ENCODE measurements at places on chromosomes 7 and 10.

GRCh38 chr10:1290071-1290471 lies 233.9 kb downstream of the WDR37 start:
- no peak for DNase-seq

DNA sequence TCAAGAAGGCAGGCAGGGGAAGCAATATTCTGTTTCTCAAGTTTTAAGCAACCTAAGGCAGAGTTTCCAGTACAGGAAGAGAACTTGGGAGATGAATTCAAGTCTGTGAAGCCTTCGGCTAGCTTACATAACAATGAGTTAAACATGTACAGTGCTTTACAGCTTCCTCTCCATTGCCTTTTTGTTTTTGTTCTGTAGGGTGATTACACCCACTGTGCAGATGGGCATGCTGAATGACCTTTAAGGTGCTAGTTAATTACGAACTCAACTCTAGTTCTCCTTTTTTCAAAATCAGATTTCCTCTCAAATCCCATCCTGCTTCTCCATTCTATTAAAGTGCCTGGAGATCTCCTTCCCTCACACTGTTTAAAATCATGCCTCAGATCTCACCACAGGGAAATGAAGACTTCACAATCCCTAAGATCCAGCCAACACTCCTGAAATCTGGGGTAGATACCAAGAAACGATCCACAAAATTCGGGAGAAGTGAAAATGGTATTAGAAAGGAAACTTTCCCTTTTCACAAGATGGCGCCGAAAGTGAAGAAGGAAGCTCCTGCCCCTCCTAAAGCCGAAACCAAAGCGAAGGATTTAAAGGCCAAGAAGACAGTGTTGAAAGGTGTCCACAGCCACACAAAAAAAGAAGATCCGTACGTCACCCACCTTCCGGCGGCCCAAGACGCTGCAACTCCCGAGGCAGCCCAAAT lies 16.8 kb upstream of the MSMB start:
- no peak for DNase-seq

DNA sequence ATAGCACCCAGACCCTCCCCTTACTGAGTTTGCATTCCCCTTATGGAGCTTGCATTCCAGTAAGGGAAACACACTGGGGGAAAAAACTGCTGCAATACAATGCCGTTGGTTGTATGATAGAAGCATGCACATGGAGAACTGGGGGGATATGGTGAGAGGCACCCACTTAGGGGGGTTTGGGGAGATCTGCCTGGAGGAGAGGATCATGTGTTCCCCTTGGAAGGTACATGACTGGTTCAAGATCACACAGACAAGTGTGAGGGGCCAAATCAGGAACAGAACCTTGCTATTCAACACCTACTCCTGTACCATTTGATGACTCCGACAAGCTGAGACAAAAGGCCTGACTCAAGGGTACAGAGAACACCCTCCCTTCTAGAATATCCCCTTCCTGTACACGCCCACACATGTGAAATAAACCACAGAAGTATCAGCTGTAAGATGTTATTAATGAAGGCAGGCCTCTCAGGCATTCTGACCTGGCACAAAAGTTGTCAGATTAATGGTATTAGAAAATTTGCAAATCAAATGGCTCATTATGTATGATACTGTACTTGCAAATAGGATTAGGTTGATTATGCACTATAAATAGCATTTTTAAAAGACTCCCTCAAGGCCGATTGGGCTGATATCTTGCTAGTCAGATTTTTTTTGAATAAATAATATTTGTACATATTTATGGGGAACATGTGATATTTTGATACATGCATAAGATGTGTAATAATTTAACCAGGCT lies 122.2 kb downstream of the NPY start:
- DNase-seq = no peak

DNA sequence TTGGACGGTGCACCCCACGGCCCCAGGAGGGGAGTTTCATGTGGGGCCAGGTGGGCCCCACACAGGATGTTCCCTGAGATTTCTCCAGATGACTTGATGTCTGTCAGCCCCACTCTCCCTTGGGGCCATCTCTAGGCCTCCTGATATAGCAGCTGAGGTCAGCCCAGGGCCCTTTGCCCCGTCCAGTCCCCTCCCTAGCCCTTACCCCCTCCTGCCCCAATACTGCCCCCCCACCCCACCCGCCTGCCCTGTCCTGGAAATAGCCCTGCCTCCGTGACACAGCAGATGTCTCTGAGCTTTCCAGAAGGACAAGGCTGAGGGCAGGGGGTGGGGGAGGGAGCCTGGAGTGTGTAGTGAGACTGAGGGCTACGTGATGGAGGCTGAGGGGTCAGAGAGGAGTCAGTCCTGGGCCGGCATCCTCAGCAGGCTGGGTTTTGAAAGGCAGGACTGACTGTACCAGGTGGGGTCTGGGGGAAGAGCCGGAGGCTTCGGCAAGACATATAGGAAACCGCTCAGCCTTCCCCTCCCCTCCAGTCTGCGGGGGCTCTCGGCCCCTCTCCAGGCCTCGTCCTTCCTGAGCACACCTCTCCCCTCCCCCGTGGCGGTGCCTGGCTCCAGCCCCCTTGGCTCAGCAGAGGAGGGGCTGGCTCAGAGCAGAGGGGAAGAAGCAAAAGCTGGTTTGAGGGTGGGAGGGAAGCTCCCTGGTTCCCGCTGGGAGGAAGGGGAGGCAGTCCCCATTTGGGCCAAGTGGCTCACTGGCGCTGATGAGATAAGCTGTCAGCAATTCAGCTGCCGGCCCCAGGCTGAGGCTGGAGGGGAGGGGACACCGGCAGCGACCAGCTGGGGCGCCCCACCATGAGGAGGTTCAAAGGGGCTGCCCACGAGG lies 2.0 kb downstream of the FLNC start:
- DNase-seq = no peak

DNA sequence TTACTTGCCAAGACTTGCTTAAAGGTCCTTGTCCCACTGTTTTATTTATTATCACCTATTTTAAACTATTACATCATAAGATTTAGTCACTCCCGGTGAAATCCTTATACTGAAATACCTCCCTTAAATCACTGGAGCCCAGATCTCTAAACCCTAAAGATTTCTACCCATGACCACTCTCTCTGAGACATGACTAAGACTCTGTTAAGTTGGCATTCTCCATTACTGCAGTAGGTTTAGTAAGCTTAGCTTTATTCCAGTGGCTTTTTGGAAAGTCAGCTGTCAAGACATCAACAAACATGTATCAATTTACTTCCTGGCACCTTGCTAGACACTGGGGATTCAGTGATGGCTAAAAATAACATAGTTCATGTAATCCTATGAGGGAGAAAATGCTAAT lies 874.2 kb downstream of the KCNMA1 start:
- DNase-seq = no peak

- DNase-seq = no peak
Observed at GRCh38 chr10:87500646-87501048, 4.0 kb upstream of the MINPP1 start.

- no peak for DNase-seq
Observed at GRCh38 chr7:28136420-28136819, 44.2 kb downstream of the JAZF1 start.

DNA sequence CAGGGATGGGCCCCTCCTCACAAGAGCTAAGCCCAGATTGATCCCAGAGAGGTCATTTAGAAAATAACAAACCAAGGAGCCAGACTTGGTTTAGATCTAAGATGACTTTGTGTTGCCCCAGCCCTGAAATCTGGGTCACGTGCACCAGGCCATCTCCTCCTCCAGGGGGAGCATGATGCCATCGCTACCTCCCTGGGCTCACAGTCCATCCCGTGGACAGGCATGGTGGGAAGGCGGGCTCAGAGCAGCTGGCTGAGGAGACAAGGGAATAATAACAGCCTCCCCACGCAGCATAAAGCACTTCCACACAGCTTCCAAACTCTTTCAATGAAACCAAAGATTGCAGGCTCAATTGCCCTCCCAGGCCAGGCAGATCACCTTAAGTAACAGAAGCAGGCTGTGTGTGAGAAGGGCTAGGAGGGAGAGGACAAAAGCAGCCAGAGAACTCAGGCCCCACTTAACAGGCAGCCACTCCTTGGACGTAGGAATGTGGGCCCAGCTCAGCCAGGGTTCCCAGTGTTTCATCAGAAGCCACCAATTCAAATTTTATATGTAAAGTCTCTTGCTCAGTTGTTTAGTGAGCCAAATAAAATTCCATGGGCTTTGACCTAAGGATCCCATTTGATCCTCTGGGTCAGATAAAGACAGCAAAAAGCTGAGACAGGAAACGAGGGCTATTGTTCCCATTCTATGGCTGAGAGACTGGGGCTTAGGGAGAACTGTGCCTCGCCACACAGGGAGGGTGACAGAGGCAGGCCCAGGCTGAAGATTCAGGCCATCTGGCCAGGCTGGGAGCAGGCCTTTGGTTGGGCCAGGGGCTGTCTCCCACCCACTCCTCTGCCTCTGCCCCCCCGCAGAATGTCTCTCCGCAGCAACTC lies 100.2 kb downstream of the COL13A1 start:
- DNase-seq = no peak

DNA sequence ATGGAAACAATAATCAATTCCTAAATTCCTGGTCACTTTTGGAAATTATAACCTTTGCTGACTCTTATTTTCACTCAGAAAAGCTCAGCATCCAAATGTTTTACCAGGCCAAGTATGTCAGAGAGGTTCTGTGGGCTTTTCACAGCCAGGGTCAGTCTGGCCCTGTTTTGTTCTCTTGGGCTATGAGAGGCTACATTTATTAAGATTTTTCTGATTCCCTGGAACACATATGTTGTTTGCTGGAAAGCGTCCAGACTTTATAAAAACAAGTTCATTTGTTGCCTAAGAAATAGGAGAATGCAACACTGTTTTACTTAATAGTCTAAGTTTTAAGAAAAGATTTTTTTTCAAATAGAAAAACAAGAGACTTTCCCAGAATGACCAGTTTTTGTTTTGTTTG lies 238.4 kb upstream of the PLXDC2 start:
- DNase-seq = no peak

GRCh38 chr7:2944739-2945138 lies 98.9 kb downstream of the CARD11 start:
- DNase-seq = no peak

Measured in T-cell (primary cell).